Thymus (tissue), 14 donors: ENCODE measurements at places on chromosomes 1 and 21.

- DNase-seq: no peak
Observed at GRCh38 chr1:50348449-50349241, 74.6 kb downstream of the DMRTA2 start.

GRCh38 chr1:115648717-115649691 lies 7.2 kb downstream of the VANGL1 start:
- peak; percentile 46 for DNase-seq

DNA sequence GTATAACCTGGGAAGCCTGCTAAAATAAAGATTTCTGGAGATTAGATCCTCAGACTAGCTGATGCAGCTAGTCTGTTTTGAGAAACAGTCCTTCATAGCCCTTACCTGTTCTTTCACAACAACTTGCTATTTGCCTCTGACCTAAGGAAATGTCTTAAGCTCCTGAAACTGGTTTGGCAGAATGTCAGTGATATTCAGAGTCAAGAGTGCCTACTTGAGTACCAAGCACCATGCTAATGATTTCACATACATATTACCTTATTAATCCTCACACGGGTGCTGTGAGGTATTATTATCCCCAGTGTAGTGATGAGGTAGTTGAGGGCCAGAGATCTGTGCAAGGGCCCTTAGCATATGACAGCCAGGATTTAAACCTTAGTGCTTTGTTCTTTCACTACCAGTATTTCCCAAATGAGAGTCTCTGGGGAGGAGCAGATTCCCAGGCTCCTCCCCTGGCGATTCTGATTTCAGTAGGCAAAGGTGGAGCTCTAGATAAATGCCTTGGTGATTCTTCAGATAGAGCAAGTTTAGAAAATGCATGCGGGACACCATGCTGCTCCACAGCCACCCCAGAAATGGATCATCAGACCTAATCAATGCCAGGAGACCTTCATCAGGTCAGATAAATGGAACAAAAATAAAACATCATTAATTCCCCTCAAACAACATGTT lies 47.4 kb upstream of the WNT2B start:
- DNase-seq: no peak

- DNase-seq: no peak
Observed at GRCh38 chr1:215132156-215132555, 49.6 kb downstream of the KCNK2 start.

DNA sequence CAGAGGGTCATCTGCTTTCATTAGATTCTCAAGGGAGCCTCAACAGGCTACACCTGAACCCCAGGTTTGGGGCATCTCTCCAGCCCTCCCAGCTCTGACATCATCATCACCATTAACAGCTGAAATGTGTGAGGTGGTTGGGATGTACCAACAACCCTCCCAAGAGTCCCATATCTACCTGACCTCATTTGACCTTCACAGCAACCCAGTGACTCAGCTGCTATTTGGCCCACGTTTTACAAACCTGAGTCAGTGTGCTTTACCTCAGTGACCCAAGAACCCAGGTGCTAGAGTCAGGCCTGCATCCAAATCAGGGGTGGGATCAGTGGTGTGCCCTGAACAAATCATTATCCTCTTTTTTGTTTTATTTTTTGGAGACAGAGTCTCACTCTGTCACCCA lies 53.3 kb upstream of the TINAGL1 start:
- DNase-seq: no peak

DNA sequence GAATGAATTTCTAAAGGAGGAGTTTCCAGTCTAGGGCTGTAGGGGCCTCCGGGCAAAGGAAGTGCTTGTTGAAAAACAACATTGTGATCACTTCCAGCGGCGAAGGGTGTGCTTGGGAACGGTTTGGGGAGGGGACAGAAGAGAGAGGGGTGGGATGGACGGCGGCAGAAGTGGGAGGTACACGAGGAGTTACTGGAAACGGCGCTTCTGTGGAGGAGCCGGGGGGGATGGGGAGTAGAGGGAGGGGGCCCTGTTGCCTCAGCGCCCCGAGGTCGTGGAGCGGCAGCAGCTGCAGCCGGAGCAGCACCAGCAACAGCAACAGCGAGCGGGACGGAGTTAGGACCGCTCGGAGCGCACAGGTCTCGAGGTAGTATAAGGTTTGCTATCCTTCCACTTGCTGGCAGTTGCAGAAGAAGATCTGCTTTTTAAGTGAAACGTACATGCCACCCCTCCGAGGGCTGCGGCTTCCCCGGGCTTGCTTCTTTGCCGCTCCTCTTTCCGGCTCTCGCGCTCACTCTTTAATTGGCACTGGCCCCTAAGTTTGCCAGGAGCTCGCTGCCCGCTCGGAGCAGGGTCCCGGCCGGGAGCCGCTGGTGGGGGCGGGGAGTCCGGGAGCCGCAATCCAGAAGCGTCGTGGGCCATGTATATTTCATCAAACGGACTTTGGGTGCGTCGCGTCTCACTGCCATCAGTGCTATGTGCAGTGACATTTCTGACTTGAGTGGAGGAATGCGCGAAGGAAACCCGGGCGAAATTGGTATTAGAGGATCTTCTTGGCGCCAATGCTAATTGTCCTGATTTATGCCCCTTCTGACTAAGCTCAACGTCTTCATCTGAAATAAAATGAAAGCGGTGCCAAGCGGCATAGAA lies 771 bp upstream of the NTNG1 start:
- no peak for DNase-seq

GRCh38 chr1:151540982-151541377 lies 871 bp downstream of the TUFT1 start:
- DNase-seq: no peak

GRCh38 chr21:24055696-24056095 lies 1551.6 kb downstream of the MRPL39 start:
- DNase-seq: no peak

DNA sequence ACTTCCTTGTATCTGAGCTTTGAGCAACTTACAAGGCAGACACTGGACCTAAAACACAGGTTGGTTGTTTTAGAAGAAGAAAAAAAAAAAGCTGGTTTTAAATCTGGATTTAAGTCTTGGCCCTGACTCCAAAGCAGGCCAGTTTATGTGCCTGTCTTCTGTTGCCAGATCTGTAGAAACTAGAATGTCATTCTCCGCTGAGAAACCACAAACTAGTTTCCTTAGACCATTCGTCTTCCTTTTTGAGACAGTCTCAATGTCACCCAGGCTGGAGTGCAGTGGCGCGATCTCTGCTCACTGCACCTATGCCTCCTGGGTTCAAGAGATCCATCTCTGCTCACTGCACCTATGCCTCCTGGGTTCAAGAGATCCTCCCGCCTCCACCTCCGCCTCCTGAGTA lies 33.9 kb downstream of the APP start:
- DNase-seq: no peak

DNA sequence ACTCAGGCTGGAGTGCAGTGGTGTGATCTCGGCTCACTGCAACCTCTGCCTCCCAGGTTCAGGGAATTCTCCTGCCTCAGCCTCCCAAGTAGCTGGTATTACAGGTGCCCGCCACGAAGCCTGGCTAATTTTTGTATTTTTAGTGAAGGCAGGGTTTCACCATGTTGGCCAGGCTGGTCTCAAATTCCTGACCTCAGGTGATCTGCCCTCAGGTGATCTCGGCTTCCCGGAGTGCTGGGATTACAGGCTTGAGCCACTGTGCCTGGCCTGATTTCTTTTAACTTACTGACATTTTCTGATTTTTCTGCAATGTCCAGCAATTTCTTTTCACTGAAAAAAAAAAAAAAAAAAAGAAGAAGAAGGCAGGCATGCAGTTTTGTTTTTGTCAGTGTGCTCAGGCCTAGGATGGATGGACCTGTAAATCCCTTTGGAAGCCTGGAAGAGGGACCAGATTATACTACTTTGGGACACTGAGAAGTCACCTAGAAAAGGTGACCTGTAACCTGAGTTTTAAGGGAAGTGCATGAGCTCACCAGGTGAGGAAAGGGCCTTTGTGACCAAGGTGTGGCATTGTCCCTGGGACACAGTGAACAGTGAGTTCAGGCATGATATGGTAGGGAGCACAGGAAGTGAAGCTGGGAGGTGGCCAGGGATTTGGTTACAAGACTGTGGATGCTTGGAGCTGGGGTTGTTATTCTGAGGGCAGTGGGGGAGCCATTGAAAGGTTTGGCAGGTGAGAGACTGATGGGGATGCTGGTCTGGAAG lies 2.7 kb upstream of the TMEM61 start:
- DNase-seq: no peak

DNA sequence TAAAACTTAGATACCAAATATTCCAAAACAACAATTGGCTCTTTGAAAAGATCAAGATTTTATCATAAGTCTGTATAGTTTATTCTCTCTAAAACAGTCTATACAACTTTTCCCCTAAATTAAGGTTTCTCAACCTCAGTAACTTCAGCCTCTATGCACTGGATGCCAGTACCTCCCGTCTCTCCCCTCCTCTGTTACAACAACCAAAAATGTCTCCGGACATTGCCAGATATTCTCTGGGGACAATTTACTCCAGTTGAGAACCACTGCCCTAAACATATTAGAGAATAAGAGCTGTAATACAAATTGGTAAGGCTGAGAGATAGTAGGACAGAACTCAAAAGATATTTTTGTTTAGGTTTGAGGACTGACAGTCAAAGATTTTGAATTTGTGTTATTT lies 71.6 kb downstream of the TMEM200B start:
- DNase-seq: no peak

DNA sequence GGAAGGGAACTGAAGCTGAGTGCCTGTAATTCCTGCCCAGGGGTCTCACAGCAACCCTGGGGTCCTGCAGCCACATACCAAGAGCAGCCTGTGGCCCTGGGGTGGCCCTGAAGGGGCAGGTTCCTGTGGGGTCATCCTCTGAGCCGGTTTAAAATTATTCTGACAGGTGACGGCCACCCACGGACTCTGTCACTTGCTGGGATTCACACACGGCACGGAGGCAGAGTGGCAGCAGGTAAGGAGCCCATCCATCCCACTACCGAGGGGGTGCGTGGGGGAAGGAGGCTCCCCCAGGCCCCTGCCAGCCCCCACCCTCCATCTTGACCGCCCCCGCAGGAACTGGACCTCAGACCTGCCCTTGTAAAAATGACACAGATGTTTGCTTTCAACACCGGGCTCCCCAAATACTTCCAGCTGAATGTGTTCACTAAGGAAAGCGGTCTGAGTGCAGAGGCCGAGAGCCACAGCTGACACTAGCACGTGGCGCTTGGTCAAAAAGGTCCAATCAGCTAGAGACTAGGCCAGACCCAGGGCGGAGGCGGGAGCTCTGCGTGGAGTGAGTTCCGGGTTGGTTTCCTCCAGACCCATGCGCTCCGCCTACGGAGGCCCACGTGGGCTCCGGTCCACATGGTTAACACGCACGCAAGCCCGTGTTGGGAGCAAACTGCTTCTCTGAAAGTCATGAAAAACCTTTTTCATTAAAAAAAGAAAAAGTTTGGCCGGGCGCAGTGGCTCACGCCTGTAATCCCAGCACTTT lies 10.0 kb downstream of the YBEY start:
- DNase-seq: no peak

- no peak for DNase-seq
Observed at GRCh38 chr1:199733125-199733524, 294.4 kb upstream of the NR5A2 start.

DNA sequence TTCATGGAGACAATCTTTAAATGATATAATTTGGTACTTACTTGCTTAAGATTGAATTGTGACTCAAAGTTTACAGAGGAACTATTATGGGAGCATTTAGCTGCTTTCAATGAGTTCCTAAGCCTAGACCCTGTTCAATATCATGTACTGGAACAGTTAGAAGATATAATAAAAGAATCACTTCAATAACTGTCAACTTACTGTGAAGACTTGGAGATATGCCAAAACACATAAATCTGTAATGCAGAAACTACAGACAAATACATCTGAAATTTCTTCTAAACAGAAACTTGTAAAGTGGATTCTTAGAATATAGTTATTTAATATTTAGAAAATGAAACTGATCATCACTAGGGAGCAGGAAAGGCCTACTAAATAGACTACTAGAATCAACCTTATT lies 259.3 kb downstream of the HLX start:
- no peak for DNase-seq

DNA sequence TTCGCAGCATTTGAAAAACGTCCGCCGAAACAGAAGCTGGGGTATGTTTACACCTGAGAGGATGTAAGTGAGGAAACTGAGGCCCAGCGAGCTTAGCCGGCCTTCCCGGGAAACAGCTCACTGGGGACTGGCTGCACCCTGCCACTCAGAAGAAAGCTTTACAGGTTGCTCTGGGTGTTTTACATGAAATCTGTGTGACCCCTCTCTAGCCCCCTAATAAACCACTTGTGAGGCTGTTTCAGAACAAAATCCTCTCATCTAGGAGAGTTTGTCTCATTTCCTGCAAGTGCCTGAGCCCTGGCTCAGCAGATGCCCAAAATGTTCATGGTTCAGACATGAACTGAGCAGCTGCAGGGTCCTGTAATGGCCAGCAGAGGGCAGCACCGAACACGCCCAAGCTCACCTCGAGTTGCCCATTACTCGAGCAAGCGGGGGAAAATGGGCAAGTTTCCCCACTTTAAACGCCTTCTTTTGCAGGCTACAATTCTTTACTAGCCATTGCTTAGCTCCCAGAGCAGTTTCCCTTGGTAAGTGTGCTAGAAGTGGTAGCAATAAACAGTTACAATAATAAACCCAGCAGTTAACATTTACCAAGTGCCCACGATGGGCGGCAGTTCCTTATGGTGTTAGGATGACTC lies 76.4 kb downstream of the FHAD1 start:
- DNase-seq: peak; percentile 60

GRCh38 chr1:85342207-85342606 lies 65.8 kb upstream of the BCL10 start:
- no peak for DNase-seq

DNA sequence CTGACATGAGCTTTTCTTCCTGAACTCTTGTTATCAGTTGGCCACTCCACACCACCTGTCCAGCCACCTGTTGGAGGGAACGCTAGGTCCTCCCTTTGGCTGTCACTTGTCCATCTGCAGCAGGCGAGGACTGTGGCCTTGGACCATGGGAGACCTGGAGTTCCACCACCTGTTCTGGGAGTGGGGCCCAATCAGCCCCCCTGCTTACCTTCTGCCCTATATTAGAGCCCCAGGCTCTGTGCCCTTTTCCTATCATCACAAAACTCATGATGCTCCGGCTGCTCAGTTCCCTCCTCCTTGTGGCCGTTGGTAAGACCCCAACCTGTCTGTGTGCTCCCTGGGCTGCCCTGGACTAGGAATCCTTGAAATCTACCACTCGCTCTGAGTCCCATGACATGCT lies at the start of gene CELA3A:
TSS of gene CELA3A (plus strand) at position 249 of the 400 bp plus-strand sequence. CDS start at position 267, 18 bp downstream.
- DNase-seq: no peak
